ENCODE measurements at places on chromosomes 4 and X.
A peak's percentile ranks its signal among the peaks of the same experiment; 100 is the strongest.

DNA sequence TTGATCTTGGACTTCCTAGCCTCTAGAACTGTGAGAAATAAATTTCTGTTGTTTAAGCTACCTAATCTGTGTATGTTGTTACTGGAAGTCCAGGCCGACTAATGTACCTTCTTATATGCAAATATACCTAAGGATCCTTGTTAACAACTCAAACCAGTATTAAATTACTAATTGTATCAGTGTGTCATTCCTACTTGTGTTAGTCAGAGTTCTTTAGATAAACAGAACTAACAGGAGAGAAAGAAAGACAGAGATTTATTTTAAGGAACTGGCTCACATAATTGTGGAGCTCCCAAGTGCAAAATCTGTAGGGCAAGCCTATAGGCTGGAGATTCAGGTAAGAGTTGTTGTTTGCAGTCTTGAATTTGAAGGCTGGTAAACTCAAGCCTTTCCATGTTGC is 120.0 kb downstream of the ADGRL3 start:
- DNase-seq = no peak

- DNase-seq = no peak
Measured at GRCh38 chrX:20487227-20487626, 220.5 kb upstream of the RPS6KA3 start.

GRCh38 chr4:70619778-70620177 is 8.8 kb upstream of the ENAM start:
- DNase-seq = no peak

DNA sequence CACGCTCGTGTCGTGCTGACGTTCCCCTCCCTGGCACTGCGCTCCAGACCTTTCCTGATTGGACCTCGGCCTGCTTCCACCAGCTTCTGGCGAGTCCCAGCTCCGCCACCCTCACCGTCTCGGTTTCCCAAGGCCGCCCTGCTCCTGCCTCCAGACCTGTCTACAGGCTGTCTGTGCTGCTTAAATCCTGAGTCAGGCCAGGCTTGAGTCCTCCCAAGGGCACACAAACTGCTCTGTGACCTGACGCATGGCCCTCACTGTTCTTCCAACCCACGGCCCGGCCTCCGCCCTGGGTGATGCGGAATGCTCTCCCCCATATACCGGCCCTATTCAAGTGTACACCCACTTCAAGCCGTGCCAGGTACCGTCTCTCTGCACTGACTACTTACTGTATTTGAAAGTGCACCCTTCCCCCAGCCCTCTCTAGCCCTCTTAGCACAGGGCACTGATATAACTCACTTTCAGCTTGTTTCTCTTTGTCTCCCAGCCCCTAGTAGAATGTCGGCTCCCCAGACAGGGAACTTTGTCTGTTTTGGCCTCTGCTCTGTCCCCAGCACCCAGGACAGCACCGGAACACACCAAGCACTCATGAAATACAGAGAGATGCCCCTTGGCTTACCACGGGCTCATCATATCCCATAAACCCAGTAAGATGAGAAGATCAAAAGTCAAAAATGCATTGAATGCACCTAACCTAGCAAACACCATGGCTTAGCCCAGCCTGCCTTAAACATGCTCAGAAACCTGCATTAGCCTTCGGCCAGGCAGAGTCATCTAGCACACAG is 63.1 kb upstream of the AFAP1 start:
- no peak for DNase-seq

- DNase-seq = no peak
Measured at GRCh38 chr4:79439489-79439888, 31.5 kb upstream of the GK2 start.

- DNase-seq = no peak
Measured at GRCh38 chr4:168832763-168833575, 177.1 kb downstream of the CBR4 start.

GRCh38 chrX:111869639-111870034 is 6.3 kb upstream of the TRPC5OS start:
- peak; percentile 8 for DNase-seq

- DNase-seq = no peak
Measured at GRCh38 chr4:89119836-89120235, 8.5 kb downstream of the TIGD2 start.

GRCh38 chr4:162700815-162701361 is 465.8 kb downstream of the NAF1 start:
- DNase-seq = no peak

DNA sequence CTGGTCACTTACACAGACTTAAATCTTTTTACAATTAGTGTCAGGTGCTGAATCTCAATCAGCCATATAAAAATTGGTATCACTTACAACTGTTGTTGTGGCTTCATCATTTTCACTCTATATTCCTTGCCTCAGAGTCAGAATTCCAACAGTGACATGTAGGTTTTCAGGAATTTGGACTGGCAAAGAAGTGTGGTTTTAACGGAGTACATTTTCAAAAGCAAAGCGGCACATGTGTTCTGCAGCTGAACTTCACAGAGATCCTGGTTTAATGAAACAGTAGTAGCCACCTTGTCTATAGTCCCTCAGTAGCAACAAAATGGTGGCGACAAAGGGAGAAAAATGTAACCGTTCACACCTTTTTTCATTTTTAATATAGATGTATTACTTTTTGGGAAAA is 486.6 kb downstream of the FAT4 start:
- no peak for DNase-seq

DNA sequence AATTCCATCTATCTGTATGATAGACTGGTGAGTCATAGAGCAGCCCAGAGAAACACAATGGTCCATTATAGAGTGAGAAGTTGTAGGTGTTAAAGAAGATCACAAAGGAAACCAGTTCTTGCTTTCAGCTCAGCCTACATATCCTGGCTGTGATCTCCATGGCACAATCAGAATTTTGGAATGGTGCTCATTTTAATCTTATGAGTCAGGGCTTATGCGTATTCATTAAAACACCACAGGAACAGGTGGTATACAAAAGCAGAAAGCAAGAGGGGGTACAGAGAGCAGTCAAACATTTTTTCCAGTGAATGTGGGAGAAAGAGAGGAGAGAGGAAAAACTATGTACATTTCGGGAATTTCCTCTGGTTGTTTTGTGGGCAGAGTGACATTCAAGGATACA is 126.9 kb downstream of the MFAP3L start:
- no peak for DNase-seq

- no peak for DNase-seq
Measured at GRCh38 chrX:47169273-47169672, 24.3 kb downstream of the RBM10 start.

- no peak for DNase-seq
Measured at GRCh38 chr4:169611157-169611556, 1.2 kb downstream of the NEK1 start.

- DNase-seq = no peak
Measured at GRCh38 chr4:107736924-107737448, 17.0 kb upstream of the PAPSS1 start.

- no peak for DNase-seq
Measured at GRCh38 chrX:5051831-5052491, 1176.7 kb downstream of the NLGN4X start.

GRCh38 chrX:135707880-135708279 is 5.6 kb upstream of the CT45A1 start:
- DNase-seq = no peak

DNA sequence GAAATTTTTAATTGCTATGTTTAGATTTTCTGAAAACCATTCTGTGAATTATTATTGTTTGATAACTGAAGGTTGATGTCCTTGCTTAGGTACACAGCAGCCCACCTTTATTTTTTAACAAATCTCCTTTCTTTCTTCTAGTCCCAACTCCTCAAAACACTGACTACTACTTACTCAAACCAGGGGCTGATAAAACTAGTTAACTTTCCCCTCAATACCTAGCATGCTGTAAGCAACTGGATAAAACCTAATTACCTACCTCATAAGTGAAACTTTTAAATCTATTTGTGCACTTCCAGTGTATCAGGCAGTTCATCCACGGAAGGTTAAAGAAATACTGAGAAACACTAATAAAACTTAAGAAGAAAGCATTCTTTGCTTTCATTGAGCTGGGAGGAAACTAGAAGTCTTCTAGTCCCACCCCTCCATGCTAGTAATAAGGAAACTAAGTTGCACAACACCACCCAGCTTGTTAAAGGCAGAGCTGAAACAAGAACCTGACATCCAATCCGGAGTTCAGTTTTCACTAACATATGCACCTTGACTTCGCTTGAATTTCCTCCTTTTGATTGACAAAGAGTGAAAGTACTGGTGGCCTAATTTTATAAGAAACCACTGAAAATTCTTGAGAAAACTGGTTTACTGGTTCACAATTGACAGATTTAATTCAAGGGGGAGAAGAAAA is 180.2 kb upstream of the TET2 start:
- DNase-seq = no peak

GRCh38 chrX:8520791-8521190 is 56.2 kb downstream of the VCX3B start:
- DNase-seq = no peak

DNA sequence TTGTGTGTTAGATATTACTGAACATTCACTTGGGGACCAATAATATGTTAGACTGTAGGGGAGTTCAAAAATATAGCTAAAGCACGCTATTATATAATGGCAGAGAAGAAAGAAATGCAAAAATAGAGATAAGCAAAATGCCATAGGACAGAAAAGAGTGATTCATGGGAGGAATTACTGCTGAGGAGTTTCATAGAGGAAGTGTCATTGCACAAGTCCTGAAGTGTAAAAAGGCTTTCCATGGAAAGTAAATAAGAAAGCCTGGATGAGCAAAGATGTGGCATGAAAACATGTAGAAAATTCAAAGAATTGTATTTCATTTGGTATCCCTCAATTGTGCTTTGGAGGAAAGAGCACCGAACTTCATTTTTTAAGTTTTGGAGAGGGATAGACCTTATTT is 14.5 kb downstream of the HMGB2 start:
- no peak for DNase-seq

- no peak for DNase-seq
Measured at GRCh38 chr4:33255094-33255493, 2534.9 kb downstream of the PCDH7 start.

DNA sequence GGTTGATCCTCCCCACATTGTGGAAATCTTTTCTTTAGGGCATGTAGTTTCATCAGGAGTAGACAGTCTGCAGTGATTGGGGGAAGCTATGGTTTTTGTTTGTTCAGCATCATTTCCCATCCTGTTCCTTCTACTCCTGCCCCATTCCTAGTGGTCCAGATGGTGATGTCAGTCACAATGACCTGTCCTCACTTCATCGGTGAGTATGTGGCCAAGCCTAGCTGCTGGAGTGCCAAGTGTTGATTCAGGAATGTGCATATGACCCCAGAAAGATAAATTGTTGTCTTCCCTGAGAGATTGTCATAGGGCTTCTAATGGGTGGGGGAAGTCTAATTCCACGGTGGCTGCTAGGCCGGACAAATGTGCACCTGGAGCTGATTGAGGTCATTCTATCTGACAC is 130.6 kb upstream of the FAT1 start:
- no peak for DNase-seq

DNA sequence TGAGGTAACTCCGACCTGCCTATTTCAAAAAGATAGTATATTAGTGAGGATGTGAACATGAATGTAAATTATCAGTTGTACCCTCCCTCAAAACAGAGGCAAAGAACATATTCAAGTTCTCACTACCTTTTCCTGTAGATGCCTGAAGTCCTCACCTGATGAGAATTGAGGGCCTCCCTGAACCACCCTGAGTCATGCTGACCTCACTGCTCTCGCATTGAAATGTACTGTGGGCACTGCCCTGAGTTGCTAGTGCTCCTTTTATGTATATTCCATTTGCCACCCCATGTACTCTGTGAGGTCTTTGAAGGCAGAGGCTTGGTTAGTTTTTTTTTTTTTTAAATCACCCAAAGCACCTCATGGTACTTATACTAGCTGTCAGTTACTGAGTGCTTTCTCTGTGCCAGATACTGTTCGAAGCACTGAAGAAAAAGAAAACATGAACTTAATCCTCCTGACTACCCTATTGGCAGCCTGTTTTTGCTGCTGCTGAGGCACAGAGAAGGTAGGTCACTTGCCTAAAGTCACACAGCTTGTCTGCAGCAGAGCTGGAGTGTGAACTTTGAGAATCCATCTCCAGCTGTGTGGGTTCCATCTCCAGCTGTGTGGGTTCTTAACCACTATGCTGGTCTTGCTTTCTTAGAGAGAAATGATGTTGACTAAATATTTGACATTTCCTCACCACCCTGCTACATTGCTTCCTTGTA is 253.1 kb upstream of the GPC4 start:
- no peak for DNase-seq

GRCh38 chrX:107684956-107685385 is 56.7 kb downstream of the PRPS1 start:
- DNase-seq = no peak

GRCh38 chr4:152634110-152634760 is 45.6 kb downstream of the TMEM154 start:
- no peak for DNase-seq

DNA sequence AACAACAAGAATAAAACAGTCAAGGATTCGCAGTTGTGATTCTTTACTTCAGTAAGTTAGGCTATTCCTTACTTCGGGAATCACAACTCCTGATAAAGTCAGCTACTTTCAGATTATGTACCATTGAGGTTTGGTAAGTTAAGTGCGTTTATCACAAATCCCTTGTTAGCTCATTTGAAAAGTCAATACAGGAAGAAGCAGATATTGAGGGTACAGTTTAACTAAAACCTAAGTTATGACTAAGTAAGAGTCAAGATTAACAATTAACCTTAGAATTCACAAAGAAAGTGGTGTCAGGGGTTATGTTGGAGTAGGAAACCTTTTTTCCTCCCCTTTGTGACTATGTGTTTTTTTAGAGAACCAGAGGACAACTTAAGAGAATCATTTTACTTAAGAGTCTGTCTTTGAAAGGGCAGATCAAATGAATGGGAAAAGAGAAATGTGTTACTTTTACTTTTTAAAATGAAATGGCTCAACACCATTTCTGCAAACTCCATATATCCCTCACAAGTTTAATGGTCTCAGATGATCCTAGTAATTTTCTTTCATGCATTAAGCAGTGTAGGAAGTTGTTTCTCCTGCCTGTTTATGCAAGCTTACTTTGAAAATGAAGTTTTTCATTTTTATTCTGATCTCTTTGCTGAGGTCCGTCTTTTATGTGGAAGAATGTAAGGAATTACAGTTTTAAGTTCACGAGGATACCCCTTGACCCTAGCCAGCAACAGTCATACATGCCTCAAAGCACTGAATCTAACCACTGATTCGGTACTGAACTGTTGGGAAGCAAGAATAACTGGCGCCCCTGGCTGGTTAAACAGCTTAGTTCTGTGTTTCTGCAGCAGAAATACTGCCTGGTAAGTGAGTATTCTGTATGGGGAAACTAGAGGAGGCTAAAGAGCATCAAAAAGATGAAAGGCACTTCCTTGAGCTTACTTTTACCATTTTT is 211.7 kb downstream of the SLC4A4 start:
- DNase-seq = peak; percentile 37

GRCh38 chr4:3288571-3289094 is 4.2 kb upstream of the RGS12 start:
- DNase-seq = no peak

GRCh38 chr4:118175506-118175905 is 141.2 kb downstream of the NDST3 start:
- DNase-seq = no peak

DNA sequence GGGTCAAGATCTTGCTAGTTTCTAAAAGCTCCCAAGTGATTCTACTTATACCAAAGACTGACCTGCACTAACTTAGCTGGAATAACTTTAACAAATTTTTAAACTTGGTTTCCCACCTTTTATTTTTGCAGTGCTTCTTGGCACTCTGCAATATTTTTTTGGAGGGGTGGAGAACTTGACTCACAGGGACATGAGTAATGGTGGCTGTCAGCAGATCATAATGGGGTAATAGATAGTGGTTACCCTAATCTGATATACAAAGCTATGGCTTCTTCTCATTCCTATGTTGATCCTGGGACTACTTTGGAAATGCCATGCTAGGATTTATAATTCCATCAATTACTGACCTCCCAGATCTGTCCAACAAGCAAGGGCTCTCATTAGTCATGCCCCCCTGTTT is 295.7 kb downstream of the GPAT3 start:
- DNase-seq = no peak

- DNase-seq = no peak
Measured at GRCh38 chr4:67894659-67895058, 10.9 kb upstream of the TMPRSS11D start.

Measured in AG04450 (cell line).